Pancreas (tissue), 10 donors: ENCODE measurements at places on chromosomes 12 and 14. TPM values are rescaled to one million over a fixed set of nuclear protein-coding genes. Genes with fewer than 3 reads are reported as not detected.

GRCh38 chr12:109892748-109893147, 7.3 kb upstream of the TCHP start:
- DNase-seq = no peak

The CCDC196 gene
- 6.6 TPM for total RNA-seq

DNA sequence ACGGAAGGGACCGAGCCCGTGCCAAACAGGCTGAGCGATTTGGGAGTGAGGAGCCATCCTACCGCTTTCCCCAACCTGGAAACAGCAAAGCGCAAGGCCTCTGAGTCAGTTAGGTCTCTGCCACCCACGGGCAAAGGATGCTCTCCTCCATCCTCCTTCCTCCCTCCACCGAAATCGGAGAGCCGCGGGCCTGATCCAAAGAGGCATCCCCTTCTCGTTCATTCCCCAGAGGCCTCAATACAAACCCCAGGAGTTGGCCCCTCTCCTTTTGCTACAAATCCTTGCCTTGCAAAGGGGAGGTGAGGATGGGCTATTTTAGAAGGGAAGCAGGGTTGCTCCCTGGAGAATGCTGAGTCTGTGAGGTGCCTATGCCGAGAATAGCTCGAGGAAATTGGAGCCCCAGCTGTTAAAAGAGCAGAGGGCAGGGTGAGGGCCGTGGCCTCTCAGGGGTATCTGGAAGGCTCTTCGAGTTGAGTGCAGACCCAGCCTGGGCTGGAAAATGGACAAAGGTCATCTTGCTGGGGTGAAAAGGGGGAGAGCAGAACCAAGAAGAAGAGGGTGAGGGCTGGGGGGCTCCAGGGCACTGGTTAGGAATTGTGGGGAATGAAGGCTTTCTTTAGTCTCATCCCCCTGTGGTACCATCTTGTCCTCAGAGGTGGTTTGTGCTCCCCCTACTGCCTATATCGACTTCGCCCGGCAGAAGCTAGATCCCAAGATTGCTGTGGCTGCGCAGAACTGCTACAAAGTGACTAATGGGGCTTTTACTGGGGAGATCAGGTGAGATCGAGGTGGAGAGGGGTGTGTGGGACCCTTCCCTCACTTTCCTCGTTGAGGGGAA, 1.1 kb downstream of the TPI1 start:
- no peak for DNase-seq

DNA sequence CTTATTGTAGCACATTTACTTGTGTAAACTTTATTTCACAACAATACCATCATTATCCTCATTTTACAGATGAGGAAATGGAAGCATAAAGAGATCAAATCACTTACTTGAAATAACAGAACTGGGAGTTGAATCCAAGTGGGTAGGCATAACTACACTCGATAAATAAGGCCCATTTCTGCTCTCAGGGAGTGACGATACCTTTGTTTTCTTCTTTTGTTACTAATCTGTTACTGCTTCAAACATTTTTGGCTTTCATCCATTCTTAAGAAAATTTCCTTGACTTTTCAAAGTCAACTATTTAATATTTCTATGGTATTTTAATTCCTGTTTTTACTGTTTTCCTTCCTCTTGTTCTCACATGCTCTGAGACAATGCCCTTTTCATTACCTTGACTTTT, 201.6 kb downstream of the ATP23 start:
- DNase-seq = no peak

- DNase-seq = no peak
These were observed 58.6 kb downstream of the R3HDM2 start for GRCh38 chr12:57372233-57372632.

DNA sequence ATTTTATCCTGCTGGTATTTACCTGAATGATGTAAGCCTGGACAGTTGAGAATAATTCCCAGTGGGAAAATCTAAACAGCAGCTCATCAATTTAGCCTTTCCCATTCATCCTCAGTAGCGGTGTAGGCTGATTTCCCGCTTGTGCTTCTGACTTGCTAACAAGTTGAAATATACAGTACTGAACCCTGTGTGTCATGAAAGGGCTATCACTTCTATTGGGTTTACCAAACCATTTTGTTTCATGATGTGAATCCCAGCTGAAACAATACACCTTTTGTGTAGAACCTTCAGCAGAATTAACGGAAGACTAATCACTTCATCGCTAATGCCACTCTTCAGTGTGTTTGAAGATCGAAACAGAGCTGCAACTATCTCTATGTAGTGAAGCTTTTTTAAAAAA, 88.4 kb downstream of the POLR3B start:
- DNase-seq = no peak

GRCh38 chr12:70733385-70733784, 96.2 kb upstream of the PTPRB start:
- no peak for DNase-seq

GRCh38 chr14:59638885-59639284, 62.3 kb upstream of the CCDC175 start:
- DNase-seq = no peak

- DNase-seq = no peak
These were observed 3.7 kb downstream of the HOXC9 start for GRCh38 chr12:54003625-54004024.

DNA sequence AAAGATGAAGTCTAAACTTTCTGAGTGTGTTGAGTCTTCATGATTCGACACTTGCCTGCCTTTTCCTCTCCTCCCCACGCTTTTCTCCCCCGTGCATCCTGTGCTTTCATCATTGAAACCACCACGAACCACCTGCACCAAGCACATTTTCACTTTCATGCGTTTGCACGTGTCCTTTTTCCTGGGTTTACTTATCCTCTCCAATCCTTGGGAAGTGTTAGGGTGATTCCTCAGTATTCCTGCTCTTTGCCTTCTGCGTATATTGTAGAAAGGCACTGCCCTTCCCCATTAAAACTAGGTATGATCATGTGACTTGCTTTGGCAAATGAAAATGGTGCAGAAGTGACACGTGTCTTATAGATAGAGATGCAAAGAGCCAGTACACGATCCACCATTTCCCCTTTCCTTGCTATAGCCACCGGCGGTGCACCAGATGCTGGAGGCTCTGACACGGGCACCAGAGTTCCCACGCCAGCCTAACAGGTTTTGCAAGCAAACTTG, 106.6 kb downstream of the BRMS1L start:
- DNase-seq = no peak

- no peak for DNase-seq
These were observed 23.8 kb upstream of the DICER1 start for GRCh38 chr14:95180966-95181741.

GRCh38 chr12:107610021-107610859, 75.4 kb upstream of the PWP1 start:
- DNase-seq = no peak

DNA sequence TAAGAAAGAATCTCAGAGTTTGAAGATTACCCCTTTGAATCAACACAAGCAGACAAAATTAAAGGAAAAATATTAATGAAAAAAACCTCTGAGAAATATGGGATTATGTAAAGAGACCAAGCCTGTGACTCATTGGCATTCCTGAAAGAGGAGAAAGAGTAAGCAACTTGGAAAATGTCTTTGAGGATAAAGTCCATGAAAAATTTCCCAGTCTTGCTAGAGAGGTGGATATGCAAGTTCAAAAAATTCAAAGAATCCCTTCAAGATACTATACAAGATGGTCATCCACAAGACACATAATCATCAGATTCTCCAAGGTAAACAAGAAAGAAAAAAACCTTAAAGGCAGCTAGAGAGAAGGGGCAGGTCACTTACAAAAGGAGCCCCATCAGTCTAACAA, 13.3 kb downstream of the SLCO1B1 start:
- DNase-seq = no peak

DNA sequence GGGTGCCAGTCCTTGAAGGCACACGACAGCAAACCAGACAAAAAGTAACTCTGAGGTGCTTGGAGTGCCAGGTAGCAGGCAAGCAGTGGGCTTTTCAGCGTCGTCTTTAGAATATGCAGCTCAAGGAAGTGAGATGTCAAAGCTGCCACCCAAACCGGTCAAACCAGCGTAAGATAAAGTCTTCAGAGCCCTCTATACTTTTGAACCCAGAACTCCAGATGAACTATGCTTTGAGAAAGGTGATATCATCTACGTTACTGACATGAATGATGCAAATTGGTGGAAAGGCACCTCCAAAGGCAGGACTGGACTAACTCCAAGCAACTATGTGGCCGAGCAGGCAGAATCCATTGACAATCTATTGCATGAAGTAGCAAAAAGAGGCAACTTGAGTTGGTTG, 95.9 kb downstream of the TBX3 start:
- DNase-seq = no peak

- no peak for DNase-seq
These were observed 38.5 kb downstream of the SLC38A1 start for GRCh38 chr12:46230306-46230705.

DNA sequence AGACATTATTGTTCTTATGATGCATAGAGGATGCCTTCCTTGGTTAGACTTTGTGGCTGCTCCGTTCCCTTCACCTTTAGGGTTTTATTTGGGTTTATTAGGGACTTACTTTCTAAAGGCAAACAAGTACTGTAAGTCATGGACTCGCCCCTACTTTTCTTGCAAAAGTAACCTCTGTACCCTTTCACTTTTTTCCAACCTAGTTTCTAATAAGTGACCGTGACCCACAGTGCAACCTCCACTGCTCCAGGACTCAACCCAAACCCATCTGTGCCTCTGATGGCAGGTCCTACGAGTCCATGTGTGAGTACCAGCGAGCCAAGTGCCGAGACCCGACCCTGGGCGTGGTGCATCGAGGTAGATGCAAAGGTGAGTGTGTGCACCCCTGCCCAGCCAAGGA, 72.7 kb downstream of the SMOC1 start:
- no peak for DNase-seq

The SIX6 gene
- not detected for total RNA-seq

GRCh38 chr12:96427269-96427729, 27.1 kb upstream of the CDK17 start:
- no peak for DNase-seq

The RNASE7 gene
- not detected for total RNA-seq

GRCh38 chr12:3455312-3455711, 35.7 kb upstream of the PRMT8 start:
- no peak for DNase-seq

DNA sequence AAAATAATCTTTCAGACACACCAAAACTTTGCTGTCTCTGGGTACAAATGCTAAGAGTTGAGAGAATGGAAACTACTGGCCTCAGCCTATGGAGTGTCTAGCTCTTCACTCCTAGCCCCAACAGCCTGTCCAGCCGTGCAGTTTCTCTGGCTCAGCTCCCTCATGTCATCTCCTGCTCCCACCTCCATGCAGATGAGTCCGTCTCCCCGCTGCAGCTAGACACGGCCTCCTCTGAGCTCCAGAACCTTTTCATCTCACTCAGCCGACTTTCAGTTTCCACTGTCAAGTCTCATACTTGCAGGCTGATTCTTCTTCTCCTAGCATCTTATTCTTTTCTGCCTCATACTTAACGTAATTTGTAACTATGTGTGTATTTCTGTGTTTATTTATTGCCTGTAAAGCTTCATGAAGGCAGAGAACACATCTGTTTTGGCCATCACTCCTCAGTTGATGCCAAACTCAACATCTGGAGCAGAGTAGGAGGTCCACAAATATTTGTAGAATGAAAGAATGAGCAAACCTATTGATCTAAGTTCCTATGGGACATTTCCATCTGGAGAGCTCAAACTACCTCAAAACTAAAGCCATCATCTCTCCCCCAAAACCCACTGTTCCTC, 139.8 kb upstream of the PWP1 start:
- no peak for DNase-seq

The PTPN11 gene
- 47.6 TPM for total RNA-seq

GRCh38 chr12:102816816-102817434, 100.1 kb downstream of the PAH start:
- DNase-seq = no peak

- DNase-seq = peak; percentile 90
These were observed at the start of gene C14orf93 for GRCh38 chr14:23009939-23010726. Gene C14orf93 (minus strand): TSS chr14:23010143. CDS start chr14:22999023, 11,120 bp downstream.
